HT-29 (cell line): ENCODE measurements at places on chromosomes 2 and 18. TPM values are rescaled to one million over a fixed set of nuclear protein-coding genes. Genes with fewer than 3 reads are reported as not detected.

DNA sequence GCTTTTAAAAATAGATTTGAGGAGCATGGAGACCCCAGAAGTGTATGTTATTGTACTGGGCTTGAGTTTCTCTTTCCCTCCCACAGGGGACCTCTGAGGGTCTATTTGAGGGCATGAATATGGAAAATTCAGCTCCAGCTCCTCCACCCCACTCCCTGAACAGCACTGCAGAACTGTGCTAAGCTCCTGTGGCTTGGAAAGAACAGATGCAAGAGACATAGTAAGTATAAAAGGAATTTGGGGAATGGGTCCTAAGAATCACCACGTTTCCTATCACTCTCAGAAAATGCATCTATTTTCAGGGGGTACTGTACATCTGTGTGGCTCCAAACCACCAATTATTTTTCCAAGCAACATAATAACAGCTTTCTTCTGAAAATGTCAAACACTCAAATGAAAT, 416.1 kb downstream of the ZNF521 start:
- no peak for DNase-seq

DNA sequence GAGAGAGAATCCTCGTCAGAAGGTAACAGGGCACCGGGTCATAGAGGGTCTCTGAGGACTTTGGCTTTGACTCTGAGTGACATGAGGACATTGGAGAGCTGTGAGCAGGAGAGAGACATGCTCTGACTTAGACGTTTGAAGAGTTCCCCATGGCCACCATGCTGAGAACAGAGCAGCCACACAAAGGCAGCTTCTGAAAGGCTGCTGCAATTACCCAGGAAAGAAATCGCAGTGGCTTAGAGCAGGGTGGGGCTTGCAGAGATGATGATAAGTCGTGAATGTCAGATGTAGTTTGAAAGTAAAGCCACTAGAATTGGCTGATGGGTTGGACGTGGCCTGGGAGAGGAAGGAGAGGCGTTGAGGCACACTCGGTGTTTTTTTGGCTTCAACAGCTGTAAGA, 79.0 kb downstream of the ZCCHC2 start:
- DNase-seq: no peak

RNF125 gene
- 1.7 and 2.1 TPM in 2 replicates for total RNA-seq

DNA sequence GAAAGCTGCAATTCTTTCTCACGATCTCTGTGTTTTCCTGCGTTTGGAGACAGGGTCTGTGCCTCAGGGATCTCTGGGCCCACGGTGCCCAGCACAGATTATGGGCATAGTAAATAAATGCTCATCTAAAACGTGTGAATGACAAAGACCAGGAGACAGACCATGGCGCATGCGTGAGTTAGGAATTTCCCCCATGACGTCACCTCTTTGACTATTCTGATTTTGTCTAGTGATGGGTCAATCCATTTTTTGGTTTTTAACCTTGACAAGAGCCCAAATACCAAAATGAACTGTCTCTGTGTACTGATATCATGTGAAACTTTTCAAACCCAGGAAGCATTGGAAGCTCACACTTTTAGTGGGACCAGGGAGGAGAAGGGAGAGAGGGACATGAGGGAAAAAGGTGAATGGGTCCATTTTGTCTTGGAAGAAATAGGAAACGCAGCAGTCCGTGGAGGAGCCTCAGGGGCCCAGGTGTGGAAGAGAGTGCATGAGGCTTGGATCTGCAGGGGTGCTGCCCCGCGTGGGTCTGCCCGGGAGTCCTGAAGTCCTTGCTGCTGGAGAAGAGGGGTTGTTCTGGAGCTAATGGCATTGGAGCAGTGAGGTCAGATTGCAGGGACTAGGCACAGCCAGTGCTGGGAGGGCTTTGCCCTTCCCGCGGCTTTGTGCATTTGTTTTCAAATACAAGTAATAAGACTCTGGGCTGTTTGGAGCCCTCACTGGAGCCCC, 172.2 kb downstream of the ASB1 start:
- no peak for DNase-seq

SLC38A11 gene
- 5.3 and 6.8 TPM in 2 replicates for total RNA-seq

DNA sequence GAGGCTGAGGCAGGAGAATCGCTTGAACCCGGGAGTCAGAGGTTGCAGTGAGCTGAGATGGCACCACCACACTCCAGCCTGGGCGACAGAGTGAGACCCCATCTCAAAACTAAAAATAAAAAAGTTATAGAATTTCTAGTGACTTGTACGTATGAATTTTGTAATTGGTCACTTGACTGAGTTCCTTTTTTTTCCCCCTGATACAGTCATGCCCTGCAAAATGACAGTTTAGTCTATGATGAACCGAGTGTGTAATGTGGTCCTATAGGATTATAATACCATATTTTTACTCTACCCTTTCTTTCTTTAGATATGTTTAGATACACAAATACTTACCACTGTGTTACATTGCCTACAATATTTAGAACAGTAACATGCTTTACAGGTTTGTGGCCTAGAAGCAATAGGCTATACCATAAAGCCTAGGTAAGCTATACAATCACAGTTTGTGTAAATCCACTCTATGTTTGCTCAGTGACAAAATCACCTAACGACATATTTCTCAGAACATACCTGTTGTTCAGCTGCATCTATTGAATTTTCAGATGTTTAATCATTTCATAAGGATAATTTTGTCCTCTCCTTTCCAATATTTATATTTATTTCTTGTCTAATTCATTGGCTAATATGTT, 25.4 kb downstream of the SOCS6 start:
- no peak for DNase-seq

- DNase-seq: no peak
Observed at GRCh38 chr2:241309684-241310117, 5.8 kb downstream of the HDLBP start.

GRCh38 chr2:127048618-127048935, 58.4 kb downstream of the BIN1 start:
- DNase-seq: no peak

DNA sequence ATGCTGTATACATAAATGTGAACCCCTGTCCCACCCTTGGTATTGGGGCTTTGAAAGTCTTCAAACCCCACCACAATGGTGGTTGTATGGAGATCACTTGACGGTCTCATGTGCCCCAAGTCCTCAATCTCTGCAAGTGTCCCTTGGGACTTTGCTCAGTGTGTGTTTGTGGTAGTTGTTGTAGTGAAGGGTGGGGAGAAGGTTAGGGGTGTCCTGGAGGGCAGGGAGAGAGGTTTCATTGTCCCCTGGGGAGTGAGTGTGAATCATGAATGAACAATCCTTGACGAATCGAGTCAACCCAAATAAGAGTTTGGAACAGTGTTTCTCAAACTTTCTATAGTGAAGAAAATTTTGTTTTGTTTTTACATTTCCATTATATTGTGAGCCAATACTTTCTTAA, 28.1 kb downstream of the COL4A3 start:
- DNase-seq: no peak

GRCh38 chr18:61676773-61677434, 215.9 kb downstream of the RNF152 start:
- no peak for DNase-seq

DNA sequence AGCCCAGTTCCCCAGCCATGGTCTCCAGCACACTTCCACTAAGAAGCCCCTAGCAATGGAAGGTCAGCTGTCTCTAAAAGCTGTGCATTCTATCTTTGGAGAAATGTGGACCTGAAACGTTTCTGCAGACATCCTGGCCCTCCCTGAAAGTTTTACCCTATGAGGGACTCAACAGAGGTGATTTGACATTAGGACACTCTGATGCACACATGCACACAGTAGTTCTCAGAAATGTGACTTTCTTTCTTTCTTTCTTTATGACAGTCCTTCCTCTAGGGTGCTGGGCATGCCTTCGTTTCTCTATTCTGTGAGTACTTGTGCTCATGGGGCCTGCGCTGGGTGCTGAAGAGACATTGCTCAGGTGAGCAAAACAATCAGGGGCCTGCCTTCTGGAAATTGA, 857.3 kb downstream of the RNF144A start:
- DNase-seq: no peak

GRCh38 chr2:157336137-157337010, 10.8 kb upstream of the ERMN start:
- peak; percentile 66 for DNase-seq

RNU2-63P gene
- total RNA-seq: not detected in 2 replicates

DNA sequence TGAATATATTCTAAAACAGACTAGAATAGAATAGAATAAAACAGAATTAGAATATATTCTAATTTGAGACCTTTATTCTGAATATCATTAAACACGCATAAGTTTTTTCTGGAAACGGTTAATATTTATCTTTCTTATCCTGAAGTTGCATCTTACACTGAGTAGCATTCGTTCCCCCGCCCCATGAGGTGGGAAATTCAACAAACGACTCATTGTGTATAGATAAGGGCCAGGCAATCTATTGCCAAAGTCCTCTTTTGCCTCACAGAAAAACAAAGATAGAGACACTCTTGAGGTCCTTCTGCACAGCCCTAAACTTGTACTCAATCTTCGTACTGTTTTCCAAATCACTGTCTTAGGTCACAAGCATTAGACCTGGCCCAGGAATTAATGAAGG, 98.1 kb downstream of the COL6A3 start:
- no peak for DNase-seq

DNA sequence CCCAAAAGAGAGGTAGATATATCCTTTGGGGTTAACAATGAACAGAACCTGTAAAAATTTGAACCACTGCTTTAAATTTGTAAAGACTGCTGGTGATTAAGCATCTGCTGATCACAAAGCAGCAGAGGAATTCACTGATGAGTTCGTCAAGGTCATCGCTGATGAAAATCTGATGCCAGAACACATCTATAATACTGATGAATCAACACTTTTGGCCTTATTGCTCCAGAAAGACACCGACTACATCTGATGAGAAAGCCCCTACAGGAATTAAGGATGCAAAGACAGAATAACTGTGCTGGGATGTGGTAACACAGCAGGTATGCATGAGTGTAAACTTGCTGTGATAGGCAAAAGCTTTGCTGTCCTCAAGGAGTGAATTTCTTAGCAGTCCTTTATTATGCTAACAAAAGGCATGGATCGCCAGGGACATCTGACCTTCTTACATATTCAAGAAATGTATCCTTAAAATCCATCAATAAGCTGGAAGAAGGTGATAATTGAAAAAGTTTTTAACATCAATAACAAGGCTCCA, 30.5 kb upstream of the SGPP2 start:
- no peak for DNase-seq

GRCh38 chr2:88591698-88592097, 35.6 kb downstream of the EIF2AK3 start:
- no peak for DNase-seq

SPATS2L gene
- total RNA-seq: 60.5 and 64.0 TPM in 2 replicates

DNA sequence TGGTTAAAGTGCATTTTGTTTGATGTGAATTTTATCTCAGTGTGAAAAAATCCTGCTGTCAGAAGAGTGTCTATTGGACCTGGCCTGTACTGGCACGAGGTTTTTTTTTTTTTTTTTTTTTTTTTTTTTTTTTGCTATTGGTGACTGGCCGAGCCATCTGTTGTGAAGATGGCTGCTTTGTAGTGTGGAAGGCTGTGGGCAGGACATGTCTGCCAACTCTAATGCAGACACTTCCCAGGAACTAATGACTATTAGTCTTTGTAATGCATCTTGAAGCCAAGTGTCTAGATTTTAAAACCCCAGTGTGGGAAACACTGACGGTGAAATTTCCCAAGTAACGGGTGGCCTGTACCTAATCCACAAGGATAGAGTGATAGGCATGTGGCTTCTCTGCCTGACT, 34.3 kb downstream of the ZAP70 start:
- no peak for DNase-seq

GRCh38 chr2:11980809-11981208, 234.4 kb downstream of the LPIN1 start:
- DNase-seq: no peak

- no peak for DNase-seq
Observed at GRCh38 chr18:49678440-49678839, 116.6 kb downstream of the LIPG start.

DNA sequence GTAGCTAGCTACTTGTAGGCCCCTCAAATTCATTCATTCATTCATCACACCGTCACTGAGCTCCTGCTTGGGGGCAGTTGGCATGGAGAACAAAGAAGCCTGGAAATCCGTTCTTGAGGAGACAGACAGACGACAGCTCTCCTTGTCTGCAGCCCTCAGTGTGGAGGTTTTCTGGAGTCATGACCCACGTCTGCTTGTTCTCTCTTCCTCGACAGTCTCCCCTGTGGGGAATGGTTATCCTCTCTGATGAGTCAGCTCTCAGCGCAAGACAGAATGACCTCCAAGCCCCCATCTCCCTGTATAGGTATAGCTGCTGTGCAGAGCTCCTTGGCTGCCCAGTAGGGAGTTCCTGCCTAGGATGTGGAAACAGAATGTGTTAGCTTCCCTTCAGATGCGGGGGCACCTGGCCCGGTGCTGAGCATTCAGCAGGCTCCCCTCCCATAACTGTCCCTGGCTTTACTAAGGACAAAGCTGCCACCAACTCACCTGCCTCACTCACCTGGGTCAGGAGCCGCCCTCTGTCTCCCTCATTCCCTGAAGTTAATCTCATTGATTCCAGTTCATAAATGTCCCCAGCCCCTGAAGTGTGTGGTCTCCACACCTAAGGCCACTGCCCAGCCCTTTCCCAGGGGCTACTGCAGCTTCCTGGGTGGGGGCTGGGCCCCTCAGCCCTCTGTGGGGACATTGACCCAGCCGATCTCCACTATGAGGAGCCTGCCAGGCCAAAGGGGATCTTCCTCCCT, 124.7 kb downstream of the ACKR3 start:
- DNase-seq: no peak

TMEM247 gene
- not detected in 2 replicates for total RNA-seq

GRCh38 chr2:79554899-79555298, 42.0 kb downstream of the CTNNA2 start:
- no peak for DNase-seq

GRCh38 chr18:2086439-2086838, 484.9 kb downstream of the METTL4 start:
- DNase-seq: no peak

- no peak for DNase-seq
Observed at GRCh38 chr2:123840574-123840973, 184.5 kb upstream of the CNTNAP5 start.

- DNase-seq: no peak
Observed at GRCh38 chr2:98028101-98028561, 32.4 kb upstream of the TMEM131 start.

ICA1L gene
- 0.97 TPM in 1 of 2 replicates, not detected in the other for total RNA-seq

HRH4 gene
- not detected in 2 replicates for total RNA-seq

NEU4 gene
- total RNA-seq: 0.31 and 1.1 TPM in 2 replicates

DNA sequence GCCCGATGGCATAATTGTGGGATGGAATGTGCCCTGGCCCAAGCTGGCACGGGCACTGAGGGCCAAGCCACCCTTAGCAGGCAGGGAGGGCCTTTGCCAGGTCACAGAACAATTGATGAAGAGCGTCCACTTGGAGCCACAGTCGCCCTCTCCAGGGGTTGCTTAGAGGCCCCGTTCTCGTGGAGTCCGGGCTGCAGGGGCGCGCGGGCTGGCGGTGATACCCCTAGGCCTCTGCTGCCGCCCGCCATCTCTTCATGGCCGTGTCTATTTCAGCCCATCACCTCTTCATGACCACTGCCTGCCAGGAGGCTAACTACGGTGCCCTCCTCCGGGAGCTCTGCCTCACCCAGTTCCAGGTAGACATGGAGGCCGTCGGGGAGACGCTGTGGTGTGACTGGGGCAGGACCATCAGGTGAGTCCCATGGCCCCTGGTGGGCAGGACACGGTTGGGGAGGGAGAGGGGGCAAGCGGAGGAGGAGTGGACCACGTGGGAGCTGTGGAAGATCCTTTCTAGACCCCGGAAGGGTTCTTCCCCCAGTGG, 17.6 kb downstream of the RAMP1 start:
- DNase-seq: no peak
